ENCODE measurements at places on chromosomes 6 and 20.

GRCh38 chr6:76942203-76942966 is 520.9 kb downstream of the HTR1B start:
- no peak for DNase-seq

DNA sequence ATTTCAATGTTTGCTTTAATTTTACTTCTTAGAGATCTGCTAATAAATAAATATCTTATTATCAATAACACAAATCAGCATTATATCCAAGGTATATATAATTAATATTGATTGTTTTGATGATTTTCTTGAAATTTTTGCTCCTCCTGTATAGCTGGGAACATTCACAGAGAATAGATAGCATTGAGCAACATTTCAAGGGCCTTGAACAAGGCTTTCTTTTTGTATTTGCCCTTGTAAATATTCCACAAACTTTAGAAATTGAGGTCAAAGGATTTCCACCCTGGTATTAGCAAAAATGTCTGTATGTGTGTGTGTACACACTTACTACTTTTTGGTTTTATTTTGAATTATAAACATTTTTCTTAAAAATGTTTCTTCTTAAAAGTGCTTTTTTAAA is 205.6 kb downstream of the EYA4 start:
- DNase-seq: no peak

- no peak for DNase-seq
Observed at GRCh38 chr6:84280030-84280429, 52.6 kb upstream of the CEP162 start.

DNA sequence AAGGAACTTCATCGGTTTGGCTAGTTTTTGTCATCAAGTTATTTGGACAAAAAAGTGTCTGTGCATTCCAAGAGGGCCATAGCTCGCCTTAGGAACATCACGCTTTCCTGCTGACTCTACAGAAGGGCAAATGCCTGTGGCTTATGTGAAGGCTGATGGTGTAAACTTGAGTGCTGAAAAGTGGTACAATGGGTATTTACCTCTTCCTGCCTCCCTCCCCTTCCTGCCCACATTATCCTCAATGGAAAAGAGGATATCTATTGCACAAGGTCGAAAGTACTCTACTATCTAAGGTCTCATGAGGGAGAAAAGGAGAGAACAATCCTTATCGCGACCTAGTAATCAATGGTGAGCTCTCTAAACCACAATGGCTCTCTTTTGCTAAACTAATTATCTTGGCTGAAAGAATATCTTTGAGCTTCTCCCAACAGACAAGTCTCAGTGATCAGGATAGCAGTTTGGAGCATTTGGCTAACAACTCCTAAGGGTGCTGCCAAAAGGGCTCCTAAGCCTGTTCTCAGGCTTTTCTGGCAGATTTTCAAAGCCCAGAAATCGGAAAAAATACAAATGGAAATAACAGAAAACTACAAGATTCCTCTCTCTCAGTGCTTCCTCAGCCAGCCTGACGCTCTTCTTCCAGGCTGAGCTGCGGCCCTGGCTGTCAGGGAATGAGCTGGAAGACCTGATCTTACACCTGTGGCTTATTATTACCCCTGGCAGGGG is 42.6 kb upstream of the ENPP1 start:
- no peak for DNase-seq

DNA sequence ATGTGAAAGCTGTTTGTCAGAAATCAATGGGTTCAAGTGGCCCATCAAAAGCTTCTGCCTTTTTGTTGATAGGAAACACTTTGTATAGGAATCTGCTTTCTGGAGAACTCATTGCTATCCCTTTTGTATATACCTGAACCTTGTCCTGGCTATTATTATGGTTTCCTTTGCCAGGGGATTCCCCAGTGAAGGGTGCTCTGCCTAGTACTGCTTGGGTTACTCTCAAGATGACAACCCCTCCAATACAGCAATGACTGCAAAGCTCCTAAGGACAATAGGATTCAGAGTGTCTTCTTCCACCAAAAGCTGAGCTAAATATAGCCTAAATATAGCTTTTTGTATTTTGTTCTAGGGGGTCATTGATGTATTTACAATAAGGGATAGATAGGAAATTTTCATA is 54.0 kb upstream of the PTPRK start:
- no peak for DNase-seq

All from NCI-H2171 treated with DMSO at 0.1 percent for 48 hours (cell line).